Forelimb muscle (tissue), 1 donor: ENCODE measurements at places on chromosomes 13 and 19. TPM values are rescaled to one million over a fixed set of nuclear protein-coding genes. Genes with fewer than 3 reads are reported as not detected.

DNA sequence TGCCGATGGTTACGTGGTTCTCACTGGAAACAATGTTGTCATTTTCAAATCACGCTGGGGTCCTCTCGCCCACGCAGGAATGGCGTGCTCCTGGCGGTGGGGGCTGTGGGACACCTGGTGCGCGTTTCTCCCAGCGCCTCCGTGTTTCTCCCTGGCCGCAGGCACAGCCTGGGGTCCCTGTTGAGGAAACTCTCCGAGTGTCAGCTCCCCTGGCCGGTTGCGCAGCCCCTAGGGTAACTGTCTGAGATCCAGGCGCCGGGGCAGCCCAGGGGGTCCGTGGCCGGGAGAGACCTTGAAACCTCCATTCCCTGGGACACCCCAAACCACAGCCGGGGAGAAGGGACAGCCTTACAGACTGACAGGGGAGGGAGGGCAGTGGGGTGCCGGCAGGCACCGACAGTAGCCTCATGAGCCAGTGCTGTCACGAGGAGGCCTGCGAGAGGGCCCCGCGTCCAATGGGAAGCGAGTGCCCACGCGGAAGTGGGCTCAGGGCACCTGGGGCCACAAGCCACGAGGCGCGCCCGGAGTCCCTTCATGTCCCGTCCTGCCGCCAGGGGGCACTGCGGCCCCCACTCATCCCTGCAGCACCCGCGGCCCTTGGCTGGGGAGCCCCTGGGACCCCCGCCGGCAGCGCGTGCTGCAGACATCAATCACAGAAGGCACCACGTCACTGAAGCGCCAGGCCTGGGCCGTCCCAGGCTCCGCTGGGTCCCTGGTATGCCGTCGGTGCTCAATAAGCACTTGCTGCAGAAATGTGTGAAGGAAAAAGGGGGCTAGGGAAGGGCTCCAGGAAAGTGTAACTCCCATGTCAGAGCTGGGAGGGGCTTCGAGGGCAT is 9.5 kb downstream of the ADAMTSL5 start:
- DNase-seq, result no peak

DNA sequence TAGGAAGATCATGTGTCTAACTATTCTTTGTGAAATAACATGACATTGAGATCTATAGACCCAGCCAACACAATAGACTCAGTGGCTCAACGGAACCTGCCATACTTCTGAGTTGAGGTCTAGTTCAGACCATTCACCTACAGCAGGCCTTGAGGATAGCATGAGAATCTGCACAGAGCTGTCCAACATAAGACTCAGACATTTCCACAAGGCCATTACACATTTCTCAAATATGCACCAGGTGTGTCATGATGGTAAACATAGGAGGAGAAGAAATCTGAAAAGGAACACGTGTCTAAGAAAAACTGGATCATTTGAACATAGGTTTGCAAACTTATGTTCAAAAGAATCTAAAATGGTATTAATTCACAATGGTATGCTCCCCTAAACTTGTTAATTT is 421.4 kb downstream of the SLITRK6 start:
- no peak for DNase-seq

UBAC2 gene
- polyA plus RNA-seq, result 97.0 TPM

GRCh38 chr13:78139765-78140164 is 221.1 kb upstream of the EDNRB start:
- no peak for DNase-seq

GRCh38 chr19:1953441-1954094 is 12.6 kb downstream of the CSNK1G2 start:
- no peak for DNase-seq

- no peak for DNase-seq
These were observed 2.8 kb upstream of the WBP4 start for GRCh38 chr13:41058295-41059070.

KLHL1 gene
- not detected for polyA plus RNA-seq

PSPN gene
- polyA plus RNA-seq, result 1.1 TPM

OR7C1 gene
- 0.11 TPM for polyA plus RNA-seq

GRCh38 chr13:98648686-98649085 is 71.8 kb upstream of the STK24 start:
- no peak for DNase-seq

CTXN1 gene
- polyA plus RNA-seq, result 2.0 TPM

DNA sequence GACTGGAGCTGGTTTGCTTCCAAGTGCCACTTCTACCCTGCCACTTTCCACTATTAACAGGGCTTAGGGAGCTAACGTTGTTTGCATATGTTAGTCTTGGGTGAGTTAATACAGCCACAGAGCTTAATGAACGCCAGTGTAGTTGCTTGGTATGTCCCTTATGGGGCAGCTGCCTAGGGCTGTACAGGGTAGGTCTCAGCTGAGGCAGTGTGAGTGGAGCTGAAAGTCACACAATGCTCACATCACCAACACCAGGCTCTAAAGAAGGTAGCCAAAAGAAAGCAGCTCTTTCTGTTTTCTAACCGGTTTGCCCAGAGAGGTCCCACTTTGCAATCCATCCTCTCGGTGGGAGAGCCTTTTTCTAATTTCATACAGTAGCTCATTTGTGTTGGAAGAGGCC is 186.2 kb downstream of the RGCC start:
- DNase-seq, result no peak

- no peak for DNase-seq
These were observed at the start of gene KLK12 for GRCh38 chr19:51034704-51035103. TSS of gene KLK12 (minus strand) at chr19:51035002. CDS start at chr19:51034621, 381 bp downstream.

- no peak for DNase-seq
These were observed 880.6 kb downstream of the UQCRFS1 start for GRCh38 chr19:28332351-28332750.

DNA sequence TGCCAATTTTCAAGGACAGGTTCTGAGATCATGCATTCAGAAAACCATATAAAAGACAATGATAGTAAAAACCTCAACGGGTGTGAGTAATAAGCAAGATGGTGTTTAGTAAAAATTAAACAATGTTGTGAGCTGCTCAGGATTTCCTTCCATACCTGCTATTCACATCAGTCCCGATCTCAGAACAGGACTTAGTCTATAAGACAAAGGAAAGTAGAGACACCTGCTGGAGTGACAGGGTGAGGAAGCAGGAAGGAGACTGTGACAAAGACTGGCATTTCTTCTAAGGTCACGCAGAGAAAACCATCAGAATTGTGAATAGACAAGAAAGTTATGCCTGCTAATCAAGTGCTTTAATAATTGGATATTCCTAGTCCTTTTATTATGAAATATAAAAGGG is 648.0 kb downstream of the DACH1 start:
- no peak for DNase-seq

DNA sequence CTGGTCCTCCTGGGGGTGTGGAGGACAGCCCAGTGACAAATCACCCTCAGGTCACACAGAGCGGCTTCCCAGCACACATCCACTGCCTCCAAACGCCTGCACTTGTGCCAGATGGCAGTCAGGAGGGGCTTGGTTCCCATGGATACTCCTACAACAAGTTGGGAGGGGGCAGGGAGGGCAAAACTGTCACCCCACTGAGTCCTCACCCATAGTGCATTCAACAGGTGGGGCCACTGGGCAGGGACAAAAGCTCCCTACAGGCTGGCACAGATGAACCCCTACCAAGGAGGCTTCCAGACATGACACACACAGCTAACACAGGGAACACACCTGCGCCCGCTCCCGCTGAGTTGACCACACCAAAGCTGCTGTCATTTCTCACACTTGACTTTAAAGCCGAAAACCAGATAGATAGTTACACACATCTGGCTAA is 120.5 kb downstream of the STK24 start:
- no peak for DNase-seq

- no peak for DNase-seq
These were observed 11.3 kb downstream of the SHANK1 start for GRCh38 chr19:50708179-50708879.

DNA sequence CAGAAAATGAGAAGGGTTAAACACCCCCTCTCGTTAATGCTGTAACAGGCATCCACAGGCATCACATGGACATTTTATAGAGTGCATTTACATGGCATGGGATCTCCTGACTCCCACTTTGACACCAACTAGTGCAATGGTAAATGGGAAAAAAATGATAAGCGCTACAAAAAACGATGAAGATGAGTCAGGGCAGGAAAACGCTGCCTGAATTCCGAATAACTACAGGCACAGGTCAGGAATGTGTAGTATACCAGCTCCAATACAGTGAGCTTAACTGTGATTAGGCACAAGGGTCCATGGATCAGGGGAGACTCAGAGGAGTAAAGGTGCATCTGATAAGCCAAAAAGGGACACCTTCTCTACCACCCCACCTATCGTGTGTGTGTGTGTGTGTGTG is 223.6 kb downstream of the FOXO1 start:
- no peak for DNase-seq

GRCh38 chr13:76885203-76886004 is 801 bp downstream of the KCTD12 start:
- no peak for DNase-seq

GRCh38 chr13:101185606-101186005 is 230.7 kb downstream of the NALCN start:
- no peak for DNase-seq

- DNase-seq, result no peak
These were observed 24.9 kb downstream of the NLRP13 start for GRCh38 chr19:55907286-55907685.

DNA sequence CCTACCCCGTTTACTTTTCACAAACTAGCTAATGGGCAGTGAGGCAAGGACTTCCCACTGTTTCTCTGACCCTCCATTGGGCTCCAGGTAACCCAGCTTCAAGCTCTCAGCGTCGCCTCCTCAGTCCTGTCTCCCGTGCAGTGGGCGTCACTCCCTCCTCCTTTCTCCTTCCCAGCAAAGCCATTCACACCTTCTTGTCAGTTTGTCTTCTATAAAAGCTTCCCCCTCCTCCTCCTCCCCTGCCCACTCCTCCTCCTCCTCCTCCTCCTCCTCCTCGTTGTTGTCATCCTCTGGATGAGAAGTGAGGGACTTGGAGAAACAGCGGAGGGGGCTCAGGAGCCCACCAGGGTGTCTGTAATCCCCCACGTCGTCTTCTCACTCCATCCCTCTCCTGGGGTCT is 1.7 kb upstream of the GALP start:
- no peak for DNase-seq

DNA sequence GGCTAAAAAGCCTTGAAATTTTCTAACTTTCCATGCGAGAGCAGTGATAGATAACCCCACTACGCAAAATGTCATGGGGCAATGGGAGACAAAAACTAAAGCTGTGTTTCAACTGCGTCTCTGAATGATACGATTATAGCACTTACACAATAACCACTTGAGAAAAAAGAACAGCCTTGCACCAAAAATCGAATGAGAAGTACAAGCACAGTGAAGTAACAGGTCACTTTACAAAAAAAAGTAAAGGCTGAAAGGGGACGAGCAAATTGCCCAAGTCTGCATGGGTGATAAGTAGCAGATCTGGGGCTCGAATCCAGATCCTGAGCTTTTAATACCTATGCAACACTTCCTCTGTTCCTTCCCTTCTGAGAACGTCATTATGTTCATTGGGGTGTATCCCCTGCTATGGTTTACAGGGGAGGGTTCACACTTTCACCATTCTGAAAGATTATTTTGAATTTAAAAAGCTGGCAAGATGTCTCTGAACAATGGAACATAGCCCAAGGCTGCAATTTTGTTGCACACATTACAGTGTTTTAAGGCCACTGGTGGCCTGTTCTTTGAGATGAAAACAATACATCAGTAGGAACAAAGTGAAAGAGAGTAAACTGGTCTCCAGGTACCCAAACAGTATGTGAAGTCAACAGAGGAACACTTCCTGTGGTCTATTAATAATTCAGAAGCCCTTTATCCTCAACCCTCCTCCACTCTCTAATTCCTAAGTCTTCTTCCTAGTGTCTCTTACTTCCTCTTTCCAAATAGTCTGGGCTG is 3.2 kb downstream of the CPB2 start:
- DNase-seq, result no peak

DNA sequence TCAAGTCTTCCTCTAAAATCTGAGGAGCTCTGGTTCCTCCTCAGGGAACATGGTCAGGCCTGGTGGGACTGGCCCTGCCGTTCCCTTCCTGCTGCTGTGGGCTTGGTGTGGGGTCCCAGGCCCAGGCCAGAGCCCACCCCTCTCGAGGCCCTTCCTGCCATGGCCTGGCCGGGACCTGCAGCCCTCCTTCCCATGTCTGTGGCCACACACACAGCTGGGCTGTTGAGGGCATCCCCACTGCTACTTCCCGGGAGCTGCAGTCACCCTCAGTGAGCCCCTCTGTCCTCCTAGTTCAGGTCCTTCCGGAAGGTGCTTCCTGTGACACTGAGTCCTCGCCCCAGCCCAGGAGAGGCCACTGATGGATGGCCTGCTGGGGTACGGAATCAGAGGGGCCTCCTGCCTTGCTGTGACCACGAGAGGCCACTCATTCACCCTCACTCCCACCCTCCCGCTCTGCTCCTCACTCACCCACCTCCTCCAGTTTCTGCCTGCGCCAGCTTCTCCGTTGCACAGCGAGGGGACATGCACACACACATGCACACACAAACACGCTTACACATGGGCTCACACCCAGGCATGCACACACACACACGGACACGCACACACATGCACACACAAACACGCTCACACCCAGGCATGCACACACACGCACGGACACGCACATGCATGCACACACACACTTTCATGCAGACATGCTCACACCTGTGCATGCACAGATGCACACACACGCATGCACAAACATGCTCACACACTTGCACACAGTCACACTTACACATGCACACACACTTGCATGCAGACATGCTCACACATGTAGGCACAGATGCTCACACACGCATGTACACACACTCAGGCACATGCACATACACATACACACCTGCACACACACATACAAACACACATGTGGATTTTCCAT is 7.3 kb upstream of the MCF2L start:
- DNase-seq, result no peak

CBY2 gene
- polyA plus RNA-seq, result not detected

DNA sequence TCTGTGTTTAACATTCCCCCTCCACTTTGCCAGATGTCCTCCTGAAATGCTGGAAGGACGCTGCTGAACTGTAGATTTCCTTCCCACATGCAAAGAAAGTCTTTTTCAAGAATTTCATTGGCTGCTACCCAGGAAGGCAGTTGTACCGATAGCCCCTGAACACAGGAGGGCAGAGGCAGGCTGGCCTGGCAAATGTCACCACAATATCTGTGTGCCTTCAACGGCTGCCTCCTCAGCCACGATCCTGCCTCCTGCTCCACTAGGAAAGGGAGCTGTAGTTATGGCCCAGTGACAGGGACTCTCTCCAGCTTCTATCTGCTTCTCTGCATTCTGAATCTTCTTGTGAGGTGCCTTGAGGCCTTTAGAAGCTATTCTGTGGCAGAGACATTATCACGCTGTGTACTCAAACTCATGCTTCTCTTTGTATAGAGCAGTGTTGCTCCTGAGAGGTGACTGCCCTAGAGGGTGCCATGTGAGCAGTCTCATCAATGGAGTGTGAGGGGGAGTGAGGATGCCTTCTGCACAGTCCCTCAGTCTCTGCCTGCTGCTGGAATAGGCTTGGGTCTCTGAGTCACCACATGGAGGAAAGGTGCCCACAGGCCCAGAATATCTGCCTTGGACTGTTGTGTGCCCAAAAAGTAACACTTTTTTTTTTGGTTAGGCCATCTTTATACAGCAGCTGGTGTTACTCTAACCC is 279.8 kb downstream of the DNAJC15 start:
- peak; percentile 40 for DNase-seq

TNFSF13B gene
- 2.3 TPM for polyA plus RNA-seq

F10 gene
- 16.9 TPM for polyA plus RNA-seq
